Stimulated activated CD4-positive, alpha-beta T cell treated with anti-CD3 and anti-CD28 coated beads, Interleukin-1b, Interleukin-23, amount 100 ng/mL, for 4 hours (primary cell): ENCODE measurements at places on chromosomes 13 and 19.

GRCh38 chr13:74751739-74752138, 617.5 kb upstream of the KLF12 start:
- no peak for DNase-seq

GRCh38 chr13:97889803-97890202, 63.7 kb upstream of the IPO5 start:
- no peak for DNase-seq

DNA sequence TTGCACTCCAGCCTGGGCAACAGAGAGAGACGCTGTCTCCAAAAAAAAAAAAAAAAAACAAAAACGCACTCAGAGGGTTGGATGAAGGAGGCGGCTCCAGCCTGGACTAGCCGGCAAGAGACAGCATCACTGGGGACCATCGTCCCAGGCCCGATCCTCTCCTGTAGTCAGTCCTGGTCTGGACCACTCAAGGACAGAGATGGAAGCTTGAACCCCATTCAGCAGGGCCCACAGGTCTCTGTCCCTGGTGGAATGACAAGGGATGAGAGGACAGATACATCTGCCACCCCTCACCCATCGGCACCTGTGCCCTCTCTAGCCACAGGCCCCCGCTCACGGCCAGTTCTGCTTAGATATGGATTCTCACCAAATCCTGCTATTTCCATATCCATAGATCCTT, 14.0 kb downstream of the ADGRE5 start:
- no peak for DNase-seq

DNA sequence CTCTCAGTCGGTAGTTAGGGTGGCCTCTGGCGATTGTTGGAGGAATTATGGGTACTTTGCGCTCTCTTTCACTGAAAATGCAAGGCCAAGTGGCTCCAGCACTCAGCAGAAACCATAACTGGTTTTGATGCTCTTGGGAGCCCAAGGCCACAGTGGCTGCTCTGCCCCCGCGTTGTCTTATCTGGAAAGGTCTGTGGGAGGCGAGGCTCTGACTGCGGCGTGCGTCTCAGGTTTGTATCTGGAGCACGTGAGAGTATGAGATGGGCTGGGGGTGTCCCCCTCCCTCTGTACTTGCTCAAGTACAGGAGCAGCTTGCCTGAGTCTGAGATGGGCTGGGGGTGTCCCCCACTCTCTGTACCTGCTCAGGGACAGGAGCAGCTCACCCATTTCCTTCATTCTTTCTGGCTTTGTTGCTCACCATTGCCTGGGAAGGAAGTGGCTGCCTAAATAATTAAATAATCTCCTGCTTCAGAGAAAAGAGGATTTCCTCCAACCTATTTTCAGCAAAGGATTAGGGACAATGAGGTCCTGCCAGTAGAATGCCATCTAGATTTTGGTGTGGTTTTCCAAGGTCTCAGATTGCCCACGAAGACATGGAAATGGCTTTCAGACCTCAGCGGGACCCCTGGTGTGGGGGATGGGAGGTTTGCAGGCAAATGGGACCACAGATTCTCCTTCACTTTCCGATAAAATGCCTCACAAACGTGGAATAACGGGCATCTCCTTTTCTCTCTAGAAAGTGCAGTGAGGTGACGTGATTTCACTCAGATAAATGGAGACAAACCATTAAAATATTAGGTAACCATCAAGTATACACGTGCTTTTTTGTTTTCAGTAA, 14.7 kb downstream of the ATP11A start:
- DNase-seq: peak; percentile 15

GRCh38 chr13:41825691-41826090, 135.2 kb downstream of the VWA8 start:
- DNase-seq: no peak

DNA sequence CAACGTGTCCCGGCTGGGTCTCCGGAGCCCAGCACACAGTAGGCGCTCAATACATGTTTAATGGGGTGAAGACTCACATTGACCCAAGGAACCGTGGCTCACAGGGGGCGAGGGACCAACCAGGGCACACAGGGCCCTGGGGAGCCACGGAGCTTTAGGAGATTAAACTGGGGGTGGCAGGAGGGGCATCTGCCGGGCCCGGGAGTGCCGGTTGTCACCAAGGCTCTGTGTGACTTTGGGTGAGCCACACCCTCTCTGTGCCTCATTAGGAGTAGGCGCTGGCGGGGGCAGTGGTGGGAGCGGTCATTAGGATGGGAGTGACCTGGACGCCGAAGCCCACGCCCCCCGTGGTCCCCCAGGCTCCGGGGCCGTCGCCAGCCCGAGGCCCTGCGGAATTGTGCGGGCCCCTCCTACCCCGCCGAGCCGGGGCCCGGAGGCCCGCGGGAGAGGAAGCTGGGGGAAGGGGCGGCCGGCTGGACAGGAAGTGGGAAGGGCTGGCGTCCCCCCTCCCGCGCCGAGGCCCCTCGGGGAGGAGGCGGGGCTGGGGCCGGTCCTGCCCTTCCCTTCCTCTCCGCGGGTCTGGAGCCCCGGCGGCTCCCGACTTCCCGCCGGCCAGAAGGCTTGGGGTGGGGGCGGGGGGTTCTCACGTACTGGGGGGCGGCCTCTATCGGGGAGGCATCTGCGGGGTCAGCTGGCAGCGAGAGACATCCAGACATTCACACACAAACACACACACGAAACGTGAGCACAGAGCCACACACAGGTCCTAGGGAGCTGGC, 1.8 kb upstream of the SSBP4 start:
- DNase-seq: no peak

GRCh38 chr19:49907745-49908446, 11.2 kb upstream of the IL4I1 start:
- DNase-seq: no peak

GRCh38 chr19:12133069-12133468, 7.1 kb downstream of the ZNF20 start:
- DNase-seq: no peak

- DNase-seq: no peak
Observed at GRCh38 chr13:101332583-101332982, 83.7 kb downstream of the NALCN start.

GRCh38 chr13:64283926-64284325, 2868.3 kb upstream of the PCDH20 start:
- DNase-seq: no peak

DNA sequence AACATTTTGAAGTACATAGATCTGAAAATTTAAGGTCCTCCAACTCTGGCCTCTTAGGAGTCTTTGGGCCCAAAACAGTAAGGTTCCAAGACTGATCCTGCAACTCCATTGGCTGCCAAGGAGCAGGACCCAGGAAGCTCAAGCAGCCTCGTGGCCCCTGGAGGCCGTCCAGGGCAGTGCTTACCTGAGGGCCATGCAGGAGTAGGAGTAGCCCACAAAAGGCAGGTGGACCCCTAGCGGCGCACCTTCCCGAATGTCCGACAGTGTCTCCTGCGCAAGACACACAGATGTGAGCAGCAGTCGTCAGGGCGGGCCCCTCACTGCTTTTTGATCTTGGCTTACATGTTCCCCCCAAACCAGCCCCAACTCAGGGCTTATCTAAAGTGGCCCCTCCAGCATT, 5.7 kb upstream of the SIX5 start:
- no peak for DNase-seq

DNA sequence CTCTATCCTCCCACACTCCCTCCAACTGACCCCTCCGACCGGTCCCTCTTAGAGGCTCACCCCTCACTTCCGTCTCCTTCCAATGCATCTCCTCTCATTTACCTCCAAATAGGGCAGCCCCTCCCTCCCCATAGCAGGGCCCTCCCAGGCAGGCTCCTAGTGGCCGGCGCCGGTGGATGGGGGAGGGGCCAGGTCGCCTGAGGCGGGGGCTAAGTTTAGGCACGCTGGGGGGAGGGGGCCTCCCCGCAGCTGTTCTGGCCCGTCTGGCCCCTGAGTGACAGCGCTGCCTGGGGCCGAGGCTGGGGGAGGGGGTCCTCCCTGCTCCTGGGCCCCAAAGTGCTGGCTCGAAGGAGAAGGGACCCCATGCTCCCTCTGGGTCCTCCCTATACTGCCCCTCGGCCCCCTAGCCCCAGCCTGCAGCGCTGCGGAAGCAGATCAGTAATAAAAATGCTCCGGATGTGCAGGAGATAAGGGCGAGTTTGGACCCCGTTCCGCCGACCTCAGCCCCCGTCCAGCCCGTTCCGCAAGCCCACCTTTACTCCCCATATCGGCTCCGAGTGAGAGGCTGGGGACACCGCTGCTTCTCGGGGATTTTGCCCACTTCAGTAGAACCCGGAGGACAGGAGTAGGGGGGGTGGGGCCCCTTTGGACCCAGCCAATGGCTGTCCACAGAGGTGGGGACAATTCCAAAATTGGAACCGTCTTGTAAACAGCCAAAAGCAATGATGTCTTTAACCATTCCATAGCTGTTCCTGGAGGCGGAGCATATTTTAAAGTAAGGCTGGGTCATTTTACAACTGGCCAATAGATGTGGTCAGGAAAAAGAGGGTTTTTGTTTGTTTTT, 4.0 kb downstream of the RTN2 start:
- no peak for DNase-seq

- DNase-seq: no peak
Observed at GRCh38 chr13:20891768-20892167, 10.8 kb downstream of the XPO4 start.

DNA sequence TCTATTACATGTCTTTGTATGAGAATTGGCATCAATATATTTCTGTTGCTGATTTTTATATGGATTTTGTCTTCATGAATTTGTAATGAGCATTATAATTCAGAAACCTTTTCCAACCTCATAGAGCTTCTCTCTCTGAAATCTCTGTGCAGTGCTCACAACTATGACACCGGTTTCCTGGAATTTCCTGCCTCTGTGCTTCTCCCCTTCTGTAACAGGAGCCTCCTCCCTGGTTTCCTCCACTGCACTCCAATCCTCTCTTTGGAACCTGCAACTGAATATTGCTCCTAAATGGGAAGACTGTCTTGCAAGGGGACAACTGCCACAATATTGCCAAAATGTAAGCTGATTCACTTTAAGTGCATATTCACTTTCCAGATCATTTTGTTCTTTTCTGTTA, 1147.9 kb downstream of the UQCRFS1 start:
- no peak for DNase-seq

DNA sequence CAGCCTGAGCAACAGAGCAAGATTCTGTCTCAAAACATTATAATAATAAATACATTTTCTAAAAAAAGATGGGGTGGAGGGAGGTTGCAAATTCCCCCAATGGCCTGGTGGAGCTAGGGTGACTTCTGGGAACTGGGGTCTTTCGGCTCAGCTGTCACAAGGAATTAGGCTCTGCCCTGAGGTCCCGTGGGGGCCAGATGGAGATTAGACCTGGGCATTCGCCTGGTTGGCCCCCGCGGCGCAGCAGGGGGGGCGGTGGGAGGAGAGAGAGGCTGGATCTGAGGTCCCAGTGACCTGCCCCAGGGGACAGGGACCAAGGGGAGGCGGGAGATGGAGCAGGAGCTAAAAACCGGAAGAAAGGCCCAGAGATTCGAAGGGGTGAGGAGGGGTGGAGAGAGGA, 14.8 kb downstream of the FUT6 start:
- no peak for DNase-seq

DNA sequence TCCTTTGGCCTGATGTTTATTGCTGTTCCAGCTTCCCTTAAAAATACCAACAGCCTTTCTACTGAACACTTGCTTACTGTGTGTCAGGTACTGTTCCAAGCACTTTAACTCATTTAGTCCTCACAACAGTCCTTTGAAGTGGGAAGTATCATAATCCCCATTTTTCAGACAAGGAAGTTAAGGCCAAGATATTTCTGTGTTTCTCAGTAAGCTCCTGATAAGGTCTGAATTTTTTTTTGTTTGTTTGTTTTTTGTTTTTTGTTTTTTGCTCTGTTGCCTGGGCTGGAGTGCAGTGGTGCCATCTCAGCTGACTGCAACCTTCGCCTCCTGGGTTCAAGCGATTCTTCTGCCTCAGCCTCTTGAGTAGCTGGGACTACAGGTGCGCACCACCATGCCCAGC, 7.5 kb downstream of the SNRPA start:
- no peak for DNase-seq

DNA sequence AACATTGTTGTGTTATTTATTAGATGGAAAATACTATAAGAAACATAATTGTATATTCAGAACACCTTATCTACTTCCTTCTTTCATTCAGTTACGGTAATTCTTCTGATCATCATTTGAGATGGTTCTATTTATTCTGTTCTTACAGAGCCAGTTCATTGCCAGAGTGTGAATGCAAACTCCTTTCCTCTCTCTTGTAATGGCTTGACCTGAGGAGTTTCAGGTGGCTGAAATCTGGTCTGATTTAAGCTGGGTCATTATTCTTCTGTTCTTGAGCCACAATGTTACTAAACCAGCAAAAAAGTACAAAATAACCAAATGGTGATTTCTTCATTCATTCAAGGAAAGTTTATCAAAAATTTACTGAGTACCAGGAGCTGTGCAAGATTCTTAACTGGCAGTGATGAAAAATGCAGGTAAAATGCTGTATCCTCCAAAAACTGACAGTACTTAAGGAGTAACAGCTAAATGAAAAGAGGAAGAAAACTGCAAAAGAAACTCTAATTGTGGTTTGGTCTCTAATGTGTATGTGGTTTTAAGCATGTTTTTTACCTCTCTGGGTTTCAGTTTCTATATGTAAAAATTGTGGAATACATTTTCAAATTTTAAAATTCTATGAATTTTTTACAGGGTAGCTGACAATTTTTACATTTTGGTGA, 182.4 kb upstream of the UFM1 start:
- DNase-seq: no peak

GRCh38 chr19:43101950-43102349, 19.4 kb upstream of the PSG2 start:
- DNase-seq: no peak

DNA sequence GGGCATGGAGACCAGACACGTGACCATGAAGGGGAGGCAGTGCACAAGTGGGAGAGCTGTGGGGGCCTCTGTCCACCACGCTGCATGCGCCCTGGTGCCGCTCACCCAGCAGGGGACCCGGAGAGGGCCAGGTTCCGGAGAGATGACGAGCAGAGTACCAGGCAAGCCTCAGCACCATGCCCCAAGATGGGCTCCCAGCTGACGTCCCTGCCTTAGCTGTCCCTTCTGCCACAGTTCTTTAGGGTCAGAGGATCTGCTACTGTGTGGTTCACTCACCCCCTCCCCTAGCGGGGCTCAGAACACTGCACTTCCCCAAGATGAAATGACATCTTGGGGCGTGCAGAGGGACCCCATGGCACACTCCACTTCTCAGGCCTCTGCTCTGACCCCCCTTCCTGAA, 9.6 kb upstream of the PRKD2 start:
- DNase-seq: no peak

DNA sequence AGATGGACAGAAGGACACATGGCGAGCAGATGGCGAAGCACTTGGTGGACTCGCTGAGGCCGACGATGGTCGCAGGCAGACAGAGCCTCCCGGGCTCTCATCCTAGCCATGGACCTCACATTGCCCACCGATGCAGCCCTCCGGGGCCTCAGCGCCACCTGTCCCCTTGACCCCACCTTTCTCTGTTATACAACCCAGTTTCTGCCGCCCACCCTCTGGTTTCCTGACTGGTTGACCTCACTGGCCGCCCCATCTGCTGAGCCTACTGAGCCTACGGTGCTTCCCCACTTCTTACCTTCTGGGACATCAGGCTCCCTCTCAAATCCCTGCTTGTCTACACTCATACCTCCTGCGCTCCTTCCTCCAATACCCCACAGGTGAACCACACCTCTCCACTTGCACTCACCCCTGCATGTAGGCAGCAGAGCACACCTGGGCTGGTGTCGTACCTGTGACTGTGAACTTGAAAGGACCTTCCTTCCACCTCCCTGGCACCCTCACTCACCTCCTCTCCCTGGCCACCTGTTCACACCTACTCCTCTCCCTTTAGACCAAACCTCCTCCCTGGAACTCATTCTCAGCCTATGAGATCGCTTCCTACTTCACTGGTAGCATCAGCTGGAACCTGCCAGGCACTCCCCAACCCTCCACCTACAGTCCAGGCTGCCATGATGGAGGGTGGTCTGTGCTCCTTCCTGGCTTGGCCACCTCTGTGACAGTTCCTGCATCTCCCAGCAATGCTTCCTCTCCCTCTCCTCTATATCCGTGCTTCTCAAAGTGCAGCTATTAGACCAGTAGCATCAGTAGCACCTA, 36.1 kb downstream of the HPN start:
- DNase-seq: no peak
